ENCODE measurements at places on chromosomes 7 and 10.

DNA sequence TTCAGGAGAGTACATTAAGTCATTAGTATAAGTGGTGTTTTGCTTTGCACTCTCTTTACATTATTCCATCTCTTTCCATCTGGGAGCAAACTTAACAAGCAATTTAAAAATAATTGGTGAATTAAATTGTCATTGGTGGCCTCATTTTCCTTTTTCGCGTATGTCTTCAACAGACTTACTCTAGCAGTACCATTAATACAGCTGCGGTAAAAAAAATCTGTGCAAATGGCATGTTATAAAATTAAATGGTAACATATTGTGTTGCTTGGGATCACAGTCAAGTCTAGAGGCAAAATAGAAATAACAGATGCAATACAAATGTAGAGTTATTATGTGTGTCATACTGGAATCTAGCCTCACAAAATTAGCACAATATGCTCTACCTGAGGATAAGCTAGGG, 322.4 kb downstream of the PCDH15 start:
- no peak for DNase-seq

- no peak for DNase-seq
These were observed 11.4 kb downstream of the CXCL12 start for GRCh38 chr10:44373341-44373995.

GRCh38 chr10:100183481-100183880, 2.3 kb downstream of the ERLIN1 start:
- DNase-seq = no peak

DNA sequence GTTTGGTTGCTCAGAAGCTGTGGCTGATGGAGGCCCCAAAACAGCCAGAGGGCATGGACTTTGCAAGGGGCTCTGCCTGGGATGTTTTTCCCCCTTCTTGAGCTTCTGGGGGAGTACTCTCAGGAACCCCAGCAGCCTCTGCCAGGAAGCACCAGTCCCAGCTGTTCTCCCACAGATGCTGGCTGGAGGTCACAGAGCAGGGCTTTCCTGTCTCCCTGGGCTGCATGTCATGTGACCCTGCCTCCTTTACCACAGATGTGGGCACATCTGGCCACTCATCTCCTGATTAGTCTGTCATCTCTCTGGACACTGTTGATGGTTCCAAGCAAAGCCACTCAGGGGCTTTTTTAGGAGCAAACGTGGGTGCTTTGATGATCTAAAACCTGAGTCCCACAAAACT, 136.7 kb downstream of the NEURL1 start:
- no peak for DNase-seq

GRCh38 chr7:85090143-85090542, 96.7 kb downstream of the SEMA3D start:
- DNase-seq = no peak

- no peak for DNase-seq
These were observed 159.8 kb downstream of the WNT2 start for GRCh38 chr7:117163101-117163500.

Data from activated CD4-positive, alpha-beta memory T cell treated with anti-CD3 and anti-CD28 coated beads, Interleukin-2, amount 10 ng/mL, durations not matched to agents 7 days and 5 days (primary cell).